ENCODE measurements at places on chromosomes 16 and 17.

DNA sequence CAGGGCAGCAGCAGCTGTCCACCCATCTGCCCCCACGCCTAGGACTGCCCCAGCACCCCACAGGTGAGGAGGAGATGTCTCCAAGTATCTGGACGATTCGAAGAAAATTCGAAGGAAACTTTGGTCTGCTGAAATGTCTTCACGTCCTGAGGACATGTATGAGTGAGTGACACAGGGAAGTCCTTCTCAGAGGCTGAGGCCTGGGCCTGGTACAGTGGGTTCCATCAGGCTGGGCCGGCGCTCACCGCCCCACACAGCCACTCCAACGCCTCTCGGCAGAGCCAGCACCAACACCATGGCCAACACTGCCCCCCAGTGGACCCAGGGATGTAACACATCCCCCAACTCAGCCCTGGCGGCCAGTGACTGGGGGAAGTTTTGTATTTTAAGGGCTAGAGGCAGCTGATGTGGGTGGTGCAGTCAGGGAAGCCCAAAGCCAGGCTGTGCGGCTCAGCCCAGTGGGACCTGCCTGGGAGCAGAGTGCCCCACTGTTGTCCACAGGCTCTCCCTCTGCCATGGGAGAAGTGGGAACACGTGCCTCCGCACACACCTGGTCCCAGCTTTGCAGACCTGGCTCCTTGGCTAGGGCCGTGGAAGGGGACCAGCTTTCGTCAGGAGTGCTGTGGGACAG lies 55.8 kb upstream of the FASN start:
- peak; percentile 69 for DNase-seq

GRCh38 chr17:79948406-79948944 lies 87.2 kb downstream of the TBC1D16 start:
- DNase-seq: no peak

DNA sequence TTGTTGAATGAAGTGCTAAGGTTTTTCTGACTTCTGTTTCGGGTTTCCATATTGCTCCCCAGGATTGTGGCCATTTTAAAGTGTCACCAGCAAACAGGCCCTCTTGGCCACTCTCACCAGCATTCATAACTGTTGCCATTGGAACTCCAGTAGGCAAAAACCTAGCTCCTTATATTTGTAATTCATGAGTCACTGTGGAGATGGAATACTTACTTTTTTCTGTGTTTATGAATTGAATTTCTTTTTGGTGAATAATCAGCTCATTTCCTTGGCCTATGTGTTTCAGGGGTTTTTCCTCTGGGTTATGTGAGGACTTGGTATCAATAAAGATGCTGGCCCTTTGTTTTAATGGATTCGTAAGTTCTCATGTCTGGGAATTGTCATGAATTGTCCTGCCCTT lies 255.1 kb downstream of the SNX29 start:
- no peak for DNase-seq

GRCh38 chr17:14299280-14300141 lies 1.4 kb upstream of the HS3ST3B1 start:
- DNase-seq: no peak

- no peak for DNase-seq
Observed at GRCh38 chr16:48075398-48075797, 80.4 kb downstream of the ABCC12 start.

GRCh38 chr16:75379339-75379738 lies 54.0 kb downstream of the CFDP1 start:
- DNase-seq: no peak

DNA sequence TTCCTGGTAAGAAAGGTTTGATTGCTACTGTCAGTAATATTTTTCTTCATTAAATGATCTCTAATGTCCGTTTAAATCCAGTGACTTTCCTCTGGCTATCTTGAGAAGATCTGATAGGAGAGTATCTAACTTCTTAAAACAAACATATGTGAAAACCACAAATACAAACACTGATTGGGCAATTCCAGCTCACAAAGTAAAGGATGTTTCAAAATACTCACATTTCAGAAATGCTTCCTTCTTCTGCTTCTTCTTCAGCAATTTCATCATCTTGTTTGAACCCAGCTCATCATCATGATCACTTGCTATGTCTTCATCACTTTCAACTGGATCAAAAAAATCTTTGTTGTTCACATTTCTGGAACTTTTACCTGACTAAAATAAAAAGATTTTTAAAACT lies 64.3 kb upstream of the RBL2 start:
- DNase-seq: no peak

DNA sequence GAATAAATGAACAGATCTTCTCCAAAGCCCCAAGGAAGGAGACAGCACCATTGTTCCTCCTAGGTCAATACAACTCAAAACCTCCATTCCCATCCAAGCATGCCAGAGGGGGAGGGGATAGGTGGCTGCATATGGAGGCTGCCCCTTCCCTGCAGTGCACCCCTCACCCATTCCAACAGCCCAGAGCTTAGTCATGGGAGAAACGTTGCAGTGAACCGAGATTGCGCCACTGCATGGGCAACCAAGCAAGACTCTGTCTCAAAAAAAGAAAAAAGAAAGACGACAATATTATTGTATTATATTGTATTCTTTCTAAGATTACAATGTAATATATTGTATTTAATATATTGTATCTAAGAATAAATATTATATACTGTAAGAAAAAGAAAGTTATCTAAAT lies 36.4 kb upstream of the CD300E start:
- no peak for DNase-seq

GRCh38 chr17:62818526-62818925 lies 10.4 kb upstream of the MARCHF10 start:
- no peak for DNase-seq

DNA sequence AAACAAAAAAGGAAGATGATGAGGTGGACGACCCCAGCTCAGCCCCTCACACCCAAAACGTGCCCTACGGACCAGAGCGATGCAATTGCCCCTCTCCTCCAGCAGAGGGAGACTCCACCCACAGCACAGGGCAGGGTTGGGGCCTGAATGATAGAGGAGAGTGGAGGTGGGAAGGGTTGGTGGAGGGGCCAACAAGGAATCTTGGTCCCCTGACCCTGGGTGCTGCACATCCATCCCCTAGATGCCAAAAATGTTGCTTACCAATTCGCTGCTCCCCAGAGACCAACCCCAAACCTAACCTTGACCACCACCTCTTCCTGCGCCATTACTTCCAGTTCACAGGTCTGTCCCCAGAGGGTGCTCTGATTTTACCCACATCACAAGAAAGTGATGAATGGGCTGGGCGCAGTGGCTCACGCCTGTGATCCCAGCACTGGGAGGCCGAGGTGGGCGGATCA lies 12.9 kb downstream of the P2RX5 start:
- DNase-seq: peak; percentile 40

DNA sequence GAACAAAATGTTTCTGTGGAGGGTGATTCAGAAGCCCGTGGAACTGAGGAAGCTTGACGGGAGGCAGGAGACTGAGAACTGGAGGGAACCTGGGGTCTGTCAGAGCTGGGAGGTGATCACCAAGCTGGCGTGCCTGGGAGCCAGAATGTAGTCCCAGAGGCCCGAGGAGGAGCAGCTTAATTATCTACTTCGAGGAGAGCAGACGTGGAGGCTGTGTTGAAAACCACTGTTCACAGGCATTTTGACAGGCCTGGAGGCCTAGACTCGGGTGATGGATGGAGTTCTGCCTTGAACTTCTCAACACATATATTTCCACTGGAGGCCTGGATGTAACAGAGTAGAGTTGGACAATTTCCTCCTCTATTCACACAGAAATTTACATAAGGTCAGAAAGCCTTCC lies 177.7 kb upstream of the SALL1 start:
- no peak for DNase-seq

DNA sequence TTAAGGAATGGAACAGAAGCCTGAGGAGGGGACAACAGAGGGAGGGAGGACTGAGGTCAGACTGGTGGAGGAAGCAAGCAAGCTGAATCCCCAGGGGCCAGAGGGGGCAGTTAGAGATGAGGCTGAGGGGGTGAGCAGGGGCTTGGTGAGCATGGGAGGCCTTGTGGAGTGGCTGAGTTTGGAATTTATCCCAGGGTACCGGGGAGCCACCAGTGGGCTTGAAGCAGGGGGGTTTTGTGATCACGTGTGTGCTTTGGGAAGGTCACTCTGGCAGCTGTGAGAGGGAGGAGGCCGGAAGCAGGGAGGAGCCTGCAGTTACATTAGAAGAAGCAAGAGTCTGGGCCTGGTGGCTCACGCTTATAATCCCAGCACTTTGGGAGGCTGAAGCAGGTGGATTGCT lies 9.8 kb upstream of the CTCF start:
- no peak for DNase-seq
